SJSA1 (cell line): ENCODE measurements at places on chromosomes 12 and 14.
A peak's percentile ranks its signal among the peaks of the same experiment; 100 is the strongest.

DNA sequence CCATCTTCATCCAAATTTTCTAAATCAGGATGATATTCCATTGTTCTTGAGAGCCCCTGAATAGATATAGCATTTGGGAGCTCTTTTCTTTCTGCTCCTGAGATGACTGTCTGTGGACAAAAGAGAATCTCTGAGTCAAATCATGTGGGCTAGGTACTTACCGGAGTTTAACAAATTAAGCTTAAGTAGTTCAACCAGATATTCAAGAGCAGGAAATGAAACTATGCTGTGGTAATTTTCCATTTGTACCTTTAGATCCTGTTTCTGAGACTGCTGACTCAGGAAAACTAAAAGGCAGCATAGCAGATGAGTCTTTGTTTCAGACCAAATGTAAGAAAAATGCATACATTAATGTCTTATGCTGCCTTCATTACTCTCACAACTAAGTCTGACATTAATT, at the start of gene CLEC7A:
Gene CLEC7A (minus strand): TSS at position 158 of the 400 bp plus-strand sequence. CDS start 117 bp downstream, at position 41.
- no peak for DNase-seq

- no peak for DNase-seq
These were observed 63.3 kb upstream of the TBX3 start for GRCh38 chr12:114747012-114747858.

DNA sequence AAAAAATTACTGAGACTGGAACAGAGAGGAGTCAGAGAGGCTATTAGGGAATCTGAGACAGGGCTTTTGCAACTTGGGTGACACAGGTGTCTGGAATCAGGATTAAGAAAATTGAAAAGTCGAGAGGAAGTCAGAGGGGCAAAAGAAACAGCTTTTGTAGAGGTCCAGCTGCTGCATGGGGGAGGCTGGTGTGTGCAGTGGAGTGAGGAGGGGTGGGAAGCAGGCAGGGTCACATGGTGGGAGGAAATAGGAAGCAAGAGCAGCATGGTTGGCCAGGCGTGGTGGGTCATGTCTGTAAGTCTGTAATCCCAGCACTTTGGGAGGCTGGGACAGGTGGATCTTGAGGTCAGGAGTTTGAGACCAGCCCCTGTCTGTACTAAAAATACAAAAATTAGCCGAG, 69.7 kb upstream of the VRK1 start:
- DNase-seq = no peak

GRCh38 chr12:56994231-56994746, 12.1 kb downstream of the ZBTB39 start:
- DNase-seq = peak; percentile 31
